ENCODE measurements at places on chromosomes 4 and X.

DNA sequence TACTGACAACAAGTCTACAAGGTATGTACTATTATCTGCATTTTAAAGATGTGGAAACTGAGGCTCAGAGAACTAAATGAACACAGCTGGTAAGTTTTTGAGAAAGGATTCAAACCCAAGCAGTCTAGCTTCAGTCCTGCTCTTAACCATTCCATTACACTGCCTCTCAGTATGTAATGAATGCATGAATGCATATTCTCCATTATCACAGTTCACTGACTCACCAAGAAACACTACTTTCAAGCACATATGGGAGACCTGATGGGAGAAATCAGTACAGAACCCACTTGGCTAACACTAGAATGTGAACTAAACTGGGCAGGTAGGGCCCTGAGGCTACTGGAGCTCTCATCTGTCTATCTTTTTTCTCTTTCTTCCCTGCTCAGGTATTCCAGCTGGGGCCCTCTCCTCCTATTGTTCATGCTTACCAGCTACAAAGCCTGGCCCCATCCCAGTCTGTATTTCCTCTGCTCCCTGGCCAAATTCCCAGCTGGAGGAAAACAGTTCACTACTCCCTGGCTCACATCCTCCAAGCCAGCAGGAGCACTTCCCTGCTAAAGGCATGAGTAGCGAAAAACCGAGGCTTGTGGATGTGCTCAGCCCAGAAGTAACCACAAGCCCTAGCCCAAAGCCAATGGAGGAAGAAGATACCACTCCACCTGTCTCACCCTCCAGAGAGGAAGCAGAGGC lies 178.2 kb upstream of the ARHGEF9 start:
- DNase-seq: no peak

DNA sequence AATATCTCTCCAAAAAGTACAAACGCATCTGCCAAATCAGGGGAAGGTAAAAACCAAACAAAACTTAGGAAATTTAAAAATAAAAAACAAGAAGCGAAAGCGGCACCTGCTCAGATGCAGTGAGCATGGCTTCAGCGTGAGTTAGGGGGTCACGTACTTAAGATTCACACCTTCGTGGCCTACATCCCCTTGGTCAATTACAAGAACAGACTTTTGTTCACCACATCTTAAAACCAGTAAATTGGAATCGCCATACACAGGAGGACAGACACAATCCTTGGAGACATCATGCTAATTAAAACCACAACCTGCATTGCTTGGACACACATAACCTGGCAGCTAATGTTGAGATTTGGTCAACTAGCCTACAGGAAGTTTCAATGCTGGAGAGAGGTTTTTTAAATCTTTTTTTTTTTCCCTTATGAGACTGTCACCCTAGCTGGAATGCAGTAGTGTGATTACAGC lies 12.5 kb upstream of the SEL1L3 start:
- no peak for DNase-seq

GRCh38 chrX:44903830-44904530 lies 31.0 kb downstream of the KDM6A start:
- no peak for DNase-seq

- DNase-seq: no peak
Observed at GRCh38 chrX:38660395-38661102, 99.2 kb downstream of the TSPAN7 start.

All from ELR (cell line).